Femur (tissue), 1 donor: ENCODE measurements at places on chromosomes 16 and 17.

DNA sequence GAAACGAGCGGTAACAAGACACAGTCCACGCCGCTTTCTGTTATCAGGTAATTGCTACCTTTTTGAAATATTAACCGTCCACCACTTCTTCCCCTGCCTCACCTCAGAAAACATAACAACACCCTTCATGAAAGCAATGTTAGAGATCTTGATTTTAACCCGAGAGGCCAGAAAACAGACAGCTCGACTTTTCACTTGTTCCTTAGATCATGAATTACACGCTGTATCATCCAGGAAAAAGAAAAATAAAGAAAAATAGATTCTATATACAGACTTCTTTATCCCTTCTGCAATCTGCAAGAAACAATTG lies 957.1 kb upstream of the SOX9 start:
- no peak for DNase-seq

DNA sequence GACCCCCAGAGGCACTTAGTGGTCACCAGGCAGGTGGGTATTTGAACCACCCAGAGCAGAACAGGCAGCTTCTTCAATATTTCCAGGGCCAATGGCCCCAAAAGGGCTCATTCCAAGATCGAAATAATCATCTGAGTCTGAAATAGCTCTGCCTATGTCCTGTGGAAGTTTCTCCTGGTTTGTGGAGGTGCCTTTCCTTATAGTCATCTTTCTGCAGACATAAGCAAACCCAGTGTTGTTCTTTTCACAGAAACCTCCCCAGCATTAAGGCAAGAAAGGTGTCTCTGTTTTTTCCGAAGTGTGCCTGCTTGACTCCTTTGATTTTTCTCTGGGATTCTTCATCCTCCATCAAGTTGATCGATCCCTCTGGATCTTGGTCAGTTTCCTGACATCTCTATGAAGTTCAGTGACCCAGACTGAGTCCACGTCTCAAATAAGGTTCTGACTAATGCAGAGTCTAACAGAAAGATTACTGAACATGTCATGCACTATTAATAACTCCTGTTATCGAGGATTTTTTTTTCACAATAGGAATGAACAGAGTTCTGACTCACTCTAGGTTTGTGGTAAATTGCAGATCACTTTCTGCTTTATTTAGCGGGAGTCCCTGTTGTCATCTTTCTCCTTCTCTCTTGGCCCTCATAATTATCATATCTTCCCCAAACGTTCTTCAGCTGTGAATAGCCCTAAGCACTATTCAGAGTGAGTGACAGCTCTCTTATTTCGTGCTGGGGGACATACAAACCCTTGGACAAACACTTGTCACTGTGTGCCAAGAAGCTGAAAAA lies 1.5 kb downstream of the LRRC3C start:
- no peak for DNase-seq

GRCh38 chr16:67260426-67261063 lies 11.8 kb downstream of the SLC9A5 start:
- DNase-seq: no peak

- no peak for DNase-seq
These were observed 367.5 kb downstream of the CPPED1 start for GRCh38 chr16:12436201-12436657.

DNA sequence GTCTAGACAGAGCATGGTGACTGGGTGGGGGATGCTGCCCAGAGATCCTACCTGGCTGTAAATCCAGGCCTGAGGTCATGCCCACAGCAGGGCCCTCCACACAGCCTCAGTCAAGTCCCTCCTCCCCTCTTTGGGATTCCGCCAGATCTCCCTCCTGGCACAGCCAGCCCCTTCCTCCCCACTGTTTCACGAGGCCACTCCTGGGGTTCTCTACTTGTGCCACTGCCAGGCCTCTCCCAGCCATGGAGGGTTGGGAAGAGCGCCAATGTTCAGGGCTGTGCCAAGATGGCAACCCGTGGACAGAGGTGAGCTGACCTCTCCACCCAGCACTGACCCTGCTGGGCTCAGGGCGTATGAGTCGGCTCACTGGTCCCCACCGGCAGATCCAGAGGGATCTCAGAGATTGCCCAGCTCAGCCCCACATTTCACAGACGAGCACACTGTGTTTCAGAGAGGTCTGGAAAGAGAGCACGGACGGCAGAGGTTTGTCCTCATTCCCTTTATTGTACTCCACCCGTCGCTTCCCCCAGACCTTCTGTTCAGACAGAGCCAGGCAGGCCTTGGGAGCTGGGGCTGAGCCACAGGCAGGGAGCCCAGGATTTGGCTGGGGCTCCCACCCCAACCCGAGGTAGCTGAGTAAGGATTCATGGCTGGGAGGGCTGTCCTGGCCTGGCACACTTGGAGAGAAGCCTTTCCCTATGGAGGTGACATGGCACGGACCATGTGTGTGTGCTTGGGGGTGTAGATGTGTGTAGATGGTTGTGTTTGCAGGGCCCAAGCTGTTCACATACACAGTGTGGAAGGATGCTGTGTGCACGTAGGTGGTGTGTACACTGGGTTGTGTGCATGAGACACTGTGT lies 3.5 kb upstream of the CAMKK1 start:
- no peak for DNase-seq

GRCh38 chr17:47279062-47279801 lies 25.6 kb downstream of the ITGB3 start:
- DNase-seq: peak; percentile 64

GRCh38 chr17:38869526-38870258 lies at the start of gene LASP1:
Gene LASP1, plus strand, starts transcription at chr17:38870058. Its CDS starts 132 bp downstream, at chr17:38870190.
- DNase-seq: peak; percentile 94

GRCh38 chr16:4481526-4481925 lies 5.3 kb downstream of the HMOX2 start:
- no peak for DNase-seq

GRCh38 chr16:70679671-70680494 lies 6.0 kb downstream of the MTSS2 start:
- DNase-seq: peak; percentile 54

DNA sequence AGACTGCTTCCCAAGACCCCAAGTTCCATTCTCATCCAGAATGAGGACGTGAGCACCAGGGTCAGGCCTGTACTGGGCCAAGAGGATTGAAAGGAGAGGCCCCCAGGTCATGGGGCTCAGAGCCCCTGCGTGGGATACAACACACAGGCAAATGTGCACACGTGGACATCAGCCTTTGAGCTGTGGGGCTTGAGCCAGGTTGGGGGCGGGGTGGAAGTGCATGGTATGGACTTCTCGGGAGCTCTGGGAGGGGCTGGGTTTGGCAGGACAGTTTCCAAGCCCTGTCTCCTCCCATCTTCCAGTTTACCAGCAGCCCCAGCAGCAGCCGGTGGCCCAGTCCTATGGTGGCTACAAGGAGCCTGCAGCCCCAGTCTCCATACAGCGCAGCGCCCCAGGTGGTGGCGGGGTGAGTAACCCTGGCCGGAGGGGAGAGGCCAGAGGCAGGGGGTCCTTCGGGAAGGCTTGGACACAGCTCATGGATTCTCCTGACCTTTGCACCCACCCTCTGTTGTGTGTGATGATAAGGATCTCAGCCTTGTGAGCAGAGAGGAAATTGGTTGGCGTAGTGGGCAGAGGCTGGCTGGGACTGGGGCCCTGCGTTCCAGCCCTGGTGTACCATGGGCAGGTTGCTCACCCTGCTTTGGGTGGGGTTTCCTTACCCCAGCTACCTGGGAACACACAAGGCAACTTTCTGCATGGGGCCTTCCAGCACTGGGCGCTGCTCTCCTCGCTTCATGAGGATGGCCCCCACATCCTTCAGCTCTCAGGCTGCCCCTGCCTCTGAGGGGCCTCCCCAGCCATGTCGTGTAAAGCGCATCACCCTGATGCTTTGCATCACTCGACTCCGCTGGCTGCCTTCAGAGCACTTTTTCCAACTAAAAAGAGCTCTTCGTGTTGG lies 10.4 kb upstream of the LASP1NB start:
- no peak for DNase-seq

DNA sequence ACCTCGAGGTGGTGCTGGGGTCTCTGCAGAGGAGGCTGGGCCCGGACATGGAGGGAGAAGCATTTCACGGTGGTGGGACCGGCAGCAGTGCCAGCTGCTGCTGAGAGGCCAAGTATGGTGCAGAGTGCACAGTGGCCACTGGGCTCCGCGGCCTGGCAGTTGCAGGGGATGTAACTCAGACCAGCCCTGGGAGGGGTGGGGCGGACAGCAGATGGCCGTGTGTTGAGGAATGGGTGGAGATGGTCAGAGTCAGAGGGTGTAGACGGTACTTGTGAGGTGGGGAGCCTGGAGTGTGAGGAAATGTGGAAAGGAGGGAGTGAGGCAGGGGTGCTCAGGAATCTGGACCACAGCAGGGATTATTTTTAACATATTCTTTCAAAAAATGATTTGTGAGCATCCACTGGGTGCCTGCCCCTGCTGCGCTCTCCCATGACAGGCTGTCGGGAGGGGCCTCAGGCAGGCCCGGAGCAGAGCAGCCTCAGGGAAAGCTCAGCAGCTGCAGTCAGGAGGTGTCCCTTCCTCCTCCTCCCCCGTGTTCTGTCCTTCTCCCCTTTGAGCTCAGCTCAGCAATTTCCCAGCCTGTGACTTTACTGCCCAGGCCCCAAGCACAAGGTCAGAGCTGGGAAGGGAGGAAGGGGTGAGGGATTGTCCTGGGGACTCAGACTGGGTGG lies 113.1 kb downstream of the RAP1GAP2 start:
- DNase-seq: no peak

DNA sequence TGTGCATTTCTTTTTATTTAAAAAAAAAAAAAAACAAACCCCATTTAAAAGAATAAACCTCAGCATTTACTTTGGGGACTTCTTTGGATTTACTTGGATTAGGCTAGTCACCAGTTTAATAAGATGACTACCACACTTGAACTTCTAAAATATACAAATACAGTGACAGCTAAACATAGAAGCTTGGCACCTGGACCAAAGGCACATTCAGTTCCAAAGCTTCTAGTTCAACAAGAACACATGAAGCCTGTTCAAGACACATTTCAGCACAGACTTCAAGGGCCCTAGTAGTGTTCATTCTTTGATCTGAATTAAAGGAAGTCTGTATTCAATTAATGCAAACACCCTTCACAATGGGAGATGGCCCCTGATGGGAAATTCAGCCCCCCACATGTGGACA lies 11.6 kb upstream of the ROGDI start:
- DNase-seq: no peak

DNA sequence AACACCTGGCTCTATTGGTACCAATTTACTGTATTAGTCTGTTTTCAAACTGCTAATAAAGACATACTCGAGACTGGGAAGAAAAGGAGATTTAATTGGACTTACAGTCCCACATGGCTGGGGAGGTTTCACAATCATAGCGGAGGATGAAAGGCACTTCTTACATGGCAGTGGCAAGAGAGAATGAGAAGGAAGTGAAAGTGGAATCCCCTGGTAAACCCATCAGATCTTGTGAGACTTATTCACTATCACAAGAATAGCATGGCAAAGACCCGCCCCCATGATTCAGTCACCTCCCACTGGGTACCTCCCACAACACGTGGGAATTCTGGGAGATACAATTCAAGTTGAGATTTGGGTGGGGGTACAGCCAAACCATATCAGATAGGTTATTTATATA lies 22.6 kb upstream of the GOSR1 start:
- no peak for DNase-seq

DNA sequence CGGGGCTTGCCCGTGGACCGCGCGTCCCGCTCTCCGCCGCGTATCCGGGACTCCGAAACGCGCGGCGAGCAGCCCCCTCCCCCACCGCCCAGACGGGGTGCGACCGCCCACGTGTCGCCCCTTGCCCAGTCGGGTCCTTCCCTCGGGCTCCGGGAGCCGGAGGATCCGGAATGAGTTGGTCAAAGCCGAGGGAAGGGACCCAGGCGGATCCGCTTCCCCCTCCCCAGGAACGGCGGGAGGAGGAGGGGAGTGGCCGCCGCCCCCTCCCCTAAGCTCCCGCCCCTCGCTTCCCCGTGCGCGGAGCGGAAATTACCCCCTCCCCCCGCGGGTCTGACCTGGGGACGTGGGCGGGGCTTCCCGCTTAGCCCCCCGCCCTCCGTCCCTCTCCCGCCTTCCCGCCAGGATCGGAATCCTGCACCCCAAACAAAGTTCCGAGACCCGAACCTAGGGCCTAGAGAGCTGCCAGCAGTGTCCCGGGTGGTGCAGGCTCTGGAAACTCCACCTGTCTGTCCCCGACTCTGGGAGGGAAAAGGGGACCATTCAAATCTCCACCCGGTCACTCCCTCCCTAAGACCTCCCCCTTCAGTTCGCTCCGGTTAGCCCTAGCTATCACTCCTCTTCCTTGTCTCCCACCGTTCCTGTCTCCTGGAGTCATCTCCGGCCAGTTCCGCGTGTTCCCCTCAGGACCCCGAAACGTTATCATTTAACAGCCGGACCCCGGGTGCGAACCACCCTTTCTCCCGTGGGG lies 1.0 kb upstream of the IGF2BP1 start:
- DNase-seq: peak; percentile 54

DNA sequence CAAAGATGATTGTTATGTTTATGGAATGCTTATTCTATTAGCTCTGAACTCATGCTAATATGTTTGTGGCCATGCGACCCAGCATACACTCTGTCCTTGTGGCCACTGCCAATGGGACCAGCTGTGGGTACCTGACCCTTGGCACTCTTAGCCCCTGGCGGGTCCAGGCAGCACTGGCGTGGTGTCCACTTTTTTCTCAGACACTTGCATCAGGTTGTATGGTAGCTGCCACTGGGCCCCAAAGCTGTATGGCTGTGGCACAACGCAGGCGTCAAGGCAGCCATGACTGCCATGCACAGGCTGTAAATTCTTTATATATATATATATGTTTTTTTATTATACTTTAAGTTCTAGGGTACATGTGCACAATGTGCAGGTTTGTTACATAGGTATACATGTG lies 12.2 kb upstream of the WNT9B start:
- DNase-seq: no peak

GRCh38 chr16:8882041-8882617 lies at the start of gene LITAFD:
Gene LITAFD, plus strand, starts transcription at chr16:8882351. Its CDS starts 2,005 bp downstream, at chr16:8884356.
- DNase-seq: no peak

DNA sequence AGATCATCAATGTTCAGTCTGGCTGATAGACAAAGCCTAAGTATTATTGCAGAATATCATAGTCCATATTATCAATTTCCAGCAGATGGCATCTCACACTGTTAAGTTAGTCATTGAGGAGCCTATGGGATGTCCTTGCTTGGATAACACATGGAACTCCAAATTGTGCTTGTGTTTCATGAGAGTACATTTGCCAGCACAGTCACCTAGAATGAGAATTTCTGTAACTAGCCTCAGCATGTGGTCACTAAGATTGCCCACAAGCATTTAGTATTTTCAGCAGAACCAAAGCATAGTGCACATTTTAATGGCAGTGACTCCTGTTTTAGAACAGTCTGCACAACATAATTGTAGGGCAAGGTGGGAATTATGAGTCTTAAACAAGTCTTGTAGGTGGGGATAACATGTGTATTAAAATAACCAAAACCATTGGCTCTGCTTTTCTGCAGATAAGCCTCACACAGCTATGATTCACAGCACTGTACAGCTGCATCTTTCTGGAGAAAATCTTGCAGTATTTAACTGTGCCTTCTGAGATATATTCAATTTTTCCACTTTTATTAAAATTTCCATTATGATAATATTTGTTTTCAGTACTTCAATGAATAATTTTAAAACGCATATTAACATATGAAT lies 882.8 kb upstream of the SOX9 start:
- DNase-seq: no peak

GRCh38 chr16:69438465-69438864 lies 14.0 kb downstream of the CYB5B start:
- DNase-seq: no peak

- DNase-seq: no peak
These were observed 17.4 kb downstream of the LASP1NB start for GRCh38 chr17:38942696-38943334.
